ENCODE measurements at places on chromosomes 11 and 22.

DNA sequence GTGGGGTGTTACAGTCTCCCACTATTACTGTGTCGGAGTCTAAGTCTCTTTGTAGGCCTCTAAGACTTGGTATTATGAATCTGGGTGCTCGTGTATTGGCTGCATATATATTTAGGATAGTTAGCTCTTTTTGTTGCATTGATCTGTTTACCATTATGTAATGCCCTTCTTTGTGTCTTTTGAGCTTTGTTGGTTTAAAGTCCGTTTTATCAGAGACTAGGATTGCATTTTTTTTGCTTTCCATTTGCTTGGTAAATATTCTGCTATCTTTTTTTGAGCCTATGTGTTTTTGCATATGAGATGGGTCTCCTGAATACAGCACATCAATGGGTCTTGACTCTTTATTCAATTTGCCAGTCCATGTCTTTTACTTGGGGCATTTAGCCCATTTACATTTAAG lies 97.6 kb downstream of the PDE3B start:
- no peak for DNase-seq

GRCh38 chr11:103690356-103690755 lies 346.1 kb upstream of the DDI1 start:
- DNase-seq, result no peak

- DNase-seq, result no peak
Measured at GRCh38 chr22:19750507-19751490, 9.8 kb upstream of the TBX1 start.

- no peak for DNase-seq
Measured at GRCh38 chr22:37077802-37078448, 26.4 kb downstream of the KCTD17 start.

- DNase-seq, result no peak
Measured at GRCh38 chr11:5514841-5515240, 1.7 kb downstream of the UBQLNL start.

- no peak for DNase-seq
Measured at GRCh38 chr11:79956061-79956460, 515.2 kb upstream of the TENM4 start.

- no peak for DNase-seq
Measured at GRCh38 chr11:92759571-92760214, 209.8 kb upstream of the MTNR1B start.

DNA sequence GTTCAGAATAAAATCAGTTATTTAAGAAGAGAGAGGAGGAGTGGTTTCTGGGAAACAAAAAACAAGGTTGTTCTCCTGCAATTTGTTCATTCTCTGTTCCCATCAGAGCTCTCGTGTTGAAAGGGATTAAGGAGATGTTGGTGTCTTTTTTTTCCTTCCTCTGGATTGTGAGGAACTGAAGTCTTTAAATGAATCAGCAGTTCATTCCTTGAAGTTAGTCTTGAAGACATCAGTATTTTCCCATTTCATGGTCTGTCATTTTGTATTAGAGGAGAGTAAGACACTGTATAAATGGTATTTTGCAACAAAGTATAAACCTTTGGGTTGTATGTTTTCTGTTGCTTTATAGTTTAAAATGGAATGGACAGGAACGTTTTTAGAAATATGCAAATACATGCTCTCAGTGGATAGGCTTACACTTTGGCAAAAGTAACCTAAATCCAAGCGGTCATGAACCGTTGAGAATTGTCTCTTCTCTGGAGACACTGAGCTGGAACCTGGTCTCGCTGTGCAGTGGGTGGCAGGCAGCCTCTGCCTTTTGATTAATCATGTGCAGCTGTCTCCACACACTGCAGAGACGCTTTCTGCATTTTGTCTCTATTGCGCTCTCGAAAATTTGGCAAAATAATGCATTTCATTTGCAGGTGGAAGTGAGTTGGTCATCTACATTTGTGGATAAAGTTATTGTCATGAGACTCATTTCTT lies 33.0 kb downstream of the SAMM50 start:
- no peak for DNase-seq

DNA sequence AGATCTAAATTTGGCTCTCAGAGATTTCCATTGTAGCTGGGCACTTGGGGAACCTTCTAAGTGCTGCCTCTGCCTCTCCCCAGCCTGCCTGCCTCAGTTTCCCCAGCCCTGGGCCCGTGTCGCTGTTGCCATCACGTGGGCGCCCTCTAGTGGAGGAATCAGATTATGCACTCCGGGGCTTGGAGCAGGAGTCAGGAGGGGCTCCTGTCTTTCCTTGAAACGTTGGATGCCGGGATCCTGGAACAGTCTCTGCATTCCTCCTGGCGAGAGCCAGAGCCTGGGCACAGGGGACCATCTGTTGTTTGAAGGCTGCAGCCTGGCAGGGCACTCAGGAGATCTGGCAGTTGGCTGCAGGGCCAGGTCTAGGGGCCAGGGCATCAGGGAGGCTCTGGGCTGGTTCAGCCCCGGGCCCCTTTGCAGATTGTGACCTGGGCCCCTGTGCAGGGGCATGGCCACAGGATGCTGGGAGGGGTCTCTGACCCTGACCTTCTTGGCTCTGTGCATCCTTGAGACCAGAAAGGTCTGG lies 71.6 kb downstream of the LRP5 start:
- no peak for DNase-seq

DNA sequence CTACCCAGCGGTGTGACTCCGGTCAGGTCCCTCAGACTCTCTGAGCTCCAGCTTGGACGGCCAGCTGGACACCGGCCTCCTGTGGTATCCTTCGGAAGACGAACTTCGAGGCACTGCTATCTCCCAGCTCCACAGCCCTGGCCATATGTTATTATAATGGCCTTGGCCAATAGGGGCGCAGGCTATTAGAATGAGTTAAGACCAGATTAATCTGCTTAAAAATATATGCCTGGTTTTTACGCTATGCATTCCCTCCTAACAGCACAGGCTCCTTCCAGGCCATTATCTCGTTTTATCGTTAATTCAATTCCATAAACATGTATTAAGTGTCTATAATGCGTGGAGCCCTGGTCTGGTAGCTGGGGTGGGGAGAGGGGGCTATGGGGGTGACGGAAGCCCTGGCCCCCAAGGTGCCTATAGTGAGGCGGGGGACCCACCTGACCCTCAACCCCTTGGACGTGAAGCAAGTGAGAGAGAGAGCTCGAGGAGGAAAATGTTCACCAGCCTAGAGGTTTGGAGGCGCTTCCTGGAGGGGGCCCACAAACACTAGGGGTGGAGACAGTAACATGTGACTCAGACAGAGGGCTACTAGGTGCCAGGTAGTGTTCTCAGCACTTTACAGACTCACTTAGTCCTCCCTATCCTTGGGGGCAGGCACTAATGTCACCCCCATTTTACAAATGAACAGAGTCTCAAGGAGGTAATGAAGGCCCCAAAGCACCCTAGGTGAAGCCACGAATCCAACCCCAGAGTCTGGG lies 37.5 kb upstream of the TCF20 start:
- no peak for DNase-seq

GRCh38 chr11:18013790-18014507 lies 1.1 kb upstream of the SERGEF start:
- no peak for DNase-seq

DNA sequence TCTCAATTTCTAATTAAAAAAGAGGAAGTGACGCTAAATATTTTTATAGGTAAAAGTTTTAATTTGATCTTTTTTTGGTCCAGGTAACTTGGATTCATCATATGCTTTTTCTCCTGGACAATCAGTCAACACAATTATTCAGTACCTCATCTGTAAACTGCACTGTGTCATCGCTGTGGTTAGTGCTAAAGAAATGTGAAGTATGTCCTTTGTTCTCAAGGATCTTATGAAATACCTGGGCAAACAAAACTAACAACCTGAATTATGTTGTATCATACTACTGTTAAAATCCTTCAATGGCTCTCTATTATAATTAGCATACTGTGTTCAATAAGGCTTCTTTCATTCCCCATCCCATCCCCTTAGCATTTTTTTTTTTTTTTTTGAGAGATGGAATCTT lies 19.9 kb upstream of the SCN3B start:
- DNase-seq, result no peak
